Neural progenitor cell (in vitro differentiated cells): ENCODE measurements at places on chromosomes 1 and 21.

DNA sequence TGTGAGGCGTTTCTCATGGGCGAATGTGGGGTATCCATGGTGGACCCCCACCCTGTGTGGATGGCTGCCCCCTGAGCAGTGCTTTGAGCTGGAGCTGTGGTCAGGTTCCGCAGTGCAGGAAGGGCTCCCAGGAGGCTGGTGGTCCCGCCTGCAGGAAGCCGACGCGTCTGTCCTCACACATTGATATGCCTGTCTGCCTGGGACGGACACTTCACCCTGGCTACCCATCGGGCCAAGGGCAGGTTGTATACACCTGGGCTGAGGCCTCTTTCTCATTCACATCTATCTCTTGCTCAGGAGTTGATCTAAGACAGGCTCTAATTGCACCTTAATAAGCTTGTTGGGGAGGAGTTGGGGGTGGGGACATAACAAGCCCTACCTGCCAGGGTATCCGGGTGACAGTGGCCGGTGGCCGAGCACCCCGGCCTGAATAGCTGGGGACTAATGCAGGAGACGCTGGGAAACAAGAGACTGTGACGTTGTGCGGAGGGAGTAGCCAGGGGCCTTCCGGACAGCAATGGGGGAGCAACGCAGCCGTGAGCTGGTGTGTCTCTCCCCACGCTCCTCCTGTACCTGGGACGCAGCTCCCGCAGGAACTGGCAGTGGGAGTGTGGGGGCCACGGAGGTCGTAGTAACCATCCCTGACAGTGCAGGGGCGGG, 21.7 kb downstream of the PDXK start:
- no peak overlapping the region for H3K4me3 ChIP-seq
- no peaks in the 10 kb centered on the region for H3K36me3 ChIP-seq
- H3K27me3 ChIP-seq = no peaks in the 10 kb centered on the region
- peak overlapping the region; percentile 53 for H3K27ac ChIP-seq

- H3K36me3 ChIP-seq = peaks cover 4% of the 10 kb centered on the region
Observed at GRCh38 chr1:151294742-151295462, 12.8 kb downstream of the ZNF687 start.

DNA sequence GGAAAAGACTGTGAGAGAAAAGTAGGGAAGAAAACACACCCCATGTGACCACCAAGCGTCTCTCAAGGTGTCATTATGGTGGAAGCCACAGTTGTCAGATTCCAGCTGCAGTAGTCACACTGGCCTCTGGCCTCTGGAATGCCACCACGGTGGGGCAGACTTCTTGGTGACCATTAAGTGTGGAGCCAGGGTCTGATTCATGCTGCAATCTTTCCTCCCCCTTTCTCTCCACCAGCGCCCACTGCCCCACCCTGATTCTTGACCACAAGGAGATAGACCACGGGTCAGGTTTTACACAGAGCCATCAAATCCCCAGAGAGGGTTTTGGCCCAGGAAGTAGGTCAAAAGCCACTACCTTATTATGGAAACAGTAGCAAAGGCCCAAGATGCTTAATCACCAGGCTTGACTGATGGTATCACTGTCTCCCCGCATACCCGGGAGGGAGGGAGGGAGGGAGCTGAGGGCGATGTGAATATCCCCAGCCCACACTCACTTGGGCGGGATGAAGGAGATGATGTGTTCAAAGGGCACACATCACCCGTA, 52.7 kb upstream of the GRHL3 start:
- no peaks in the 10 kb centered on the region for H3K4me1 ChIP-seq
- H3K36me3 ChIP-seq = no peaks in the 10 kb centered on the region
- H3K27ac ChIP-seq = no peak overlapping the region
- no peaks in the 10 kb centered on the region for H3K27me3 ChIP-seq

DNA sequence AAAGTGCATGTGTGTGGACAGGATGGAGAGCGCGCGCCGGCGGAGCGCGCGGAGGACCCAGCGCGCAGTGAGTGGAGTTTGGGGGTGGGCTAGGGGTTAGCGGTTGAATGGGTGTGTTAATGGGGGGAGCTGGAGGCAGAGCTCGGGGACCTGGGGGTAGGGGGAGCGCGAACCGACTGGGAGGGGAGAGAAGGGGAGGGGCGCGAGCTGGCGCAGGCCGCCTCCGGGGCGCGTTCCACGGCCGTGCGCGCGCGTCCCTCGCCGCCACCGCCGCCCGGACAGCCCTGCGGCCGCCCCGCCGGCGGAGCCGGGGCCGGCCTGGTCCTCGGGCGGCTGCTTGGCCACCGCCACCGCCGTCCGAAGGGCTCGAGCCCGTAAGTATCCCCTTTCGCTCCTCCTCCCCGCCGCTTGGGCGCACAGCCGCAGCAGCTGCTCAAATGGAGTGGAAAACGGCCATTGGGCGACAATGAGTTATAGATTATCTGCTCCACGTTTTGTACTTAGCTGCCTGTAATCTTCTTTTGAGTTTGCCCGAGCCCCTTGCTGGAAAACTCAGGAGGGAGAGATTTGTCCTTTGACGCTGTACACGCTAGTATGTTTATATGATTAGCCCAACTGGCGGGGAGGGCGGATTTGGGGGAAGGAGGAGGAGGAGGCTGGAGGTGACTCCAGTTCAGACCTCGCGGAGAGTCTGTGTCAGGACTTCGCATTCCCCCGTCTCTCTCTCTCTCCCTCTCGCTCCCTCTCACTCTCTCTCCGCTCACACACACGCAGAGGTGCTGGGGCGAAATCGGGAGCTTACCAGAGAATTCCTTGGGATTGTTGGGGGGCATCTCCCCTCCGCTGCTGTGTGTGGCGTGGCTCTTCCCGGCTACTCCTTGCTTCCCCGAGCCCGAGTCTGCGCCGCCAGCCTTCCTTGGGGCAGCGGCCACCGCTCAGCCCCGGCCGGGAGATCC, at the start of gene ADGRL2:
ADGRL2 (plus strand) TSS at position 240 of the 956 bp plus-strand sequence. CDS start 36,051 bp downstream, outside the sequence.
- H3K4me1 ChIP-seq = peaks cover 43% of the 10 kb centered on the region
- H3K27me3 ChIP-seq = no peaks in the 10 kb centered on the region
- DNase-seq = peak; percentile 94
- H3K36me3 ChIP-seq = no peaks in the 10 kb centered on the region

DNA sequence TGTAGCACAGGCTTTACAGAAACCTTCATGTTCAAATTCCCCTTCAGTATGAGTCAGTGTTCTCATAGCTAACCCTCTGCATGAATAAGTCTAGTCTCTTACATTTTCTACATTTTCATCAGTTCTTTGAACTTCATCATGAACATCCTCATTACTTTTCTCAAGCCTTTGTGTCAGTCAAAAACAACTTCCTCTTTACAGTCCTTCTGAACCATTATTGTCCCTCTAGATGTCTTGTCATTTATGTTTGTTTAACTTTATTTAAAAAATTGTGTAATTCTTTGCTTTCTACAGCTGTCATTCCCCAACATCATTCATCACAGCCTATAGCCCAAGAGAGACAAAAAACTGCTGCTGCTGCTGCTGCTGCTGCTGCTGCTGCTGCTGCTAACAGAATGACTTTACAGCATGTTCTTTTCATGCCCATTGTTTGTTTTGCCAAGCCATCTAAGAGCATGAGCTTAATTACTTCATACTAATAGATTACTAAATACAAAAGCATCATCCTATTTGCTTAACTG, 133.1 kb downstream of the LRRC40 start:
- no peaks in the 10 kb centered on the region for H3K4me1 ChIP-seq
- peaks cover 5% of the 10 kb centered on the region for H3K27me3 ChIP-seq
- peak; percentile 64 for DNase-seq
- H3K36me3 ChIP-seq = no peaks in the 10 kb centered on the region
- no peak overlapping the region for H3K4me3 ChIP-seq

DNA sequence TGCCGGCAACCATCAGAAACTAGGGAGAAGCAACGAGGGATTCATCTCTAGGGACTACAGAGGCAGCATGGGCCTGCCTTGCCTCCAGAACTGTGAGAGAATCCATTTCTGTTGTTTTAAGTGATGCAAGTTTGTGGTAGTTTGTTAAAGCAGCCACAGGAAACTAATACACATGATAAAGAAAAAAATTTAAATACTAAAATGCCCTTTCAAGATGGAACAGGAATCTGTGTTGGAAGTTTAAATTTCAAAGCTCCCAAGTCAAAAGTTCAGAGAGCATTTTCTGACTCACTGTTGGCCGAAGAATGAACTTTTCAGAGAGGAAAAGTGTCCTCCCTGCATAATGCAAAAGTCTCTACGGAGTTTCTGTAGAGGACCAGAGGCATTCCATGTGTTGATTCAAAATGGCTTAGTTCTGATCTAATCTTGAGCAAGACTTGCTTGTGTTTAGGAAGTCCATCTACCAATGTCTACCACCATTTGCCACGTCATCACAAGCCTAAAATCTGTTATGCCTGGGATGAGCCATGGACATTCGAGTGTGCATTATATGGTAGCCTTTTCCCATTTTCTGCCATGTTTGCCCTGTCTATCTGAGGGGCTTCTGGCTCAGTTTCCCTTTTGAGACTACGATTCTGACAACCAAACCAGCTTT, 22.4 kb upstream of the ARHGAP29 start:
- no peaks in the 10 kb centered on the region for H3K36me3 ChIP-seq
- DNase-seq = no peak
- no peak overlapping the region for H3K4me3 ChIP-seq
- H3K4me1 ChIP-seq = no peaks in the 10 kb centered on the region
- H3K27me3 ChIP-seq = peaks cover 70% of the 10 kb centered on the region

GRCh38 chr21:36722370-36723368, 23.8 kb downstream of the SIM2 start:
- DNase-seq = no peak
- H3K4me1 ChIP-seq = peaks cover 4% of the 10 kb centered on the region
- H3K27me3 ChIP-seq = peaks cover 9% of the 10 kb centered on the region
- no peak overlapping the region for H3K4me3 ChIP-seq
- H3K27ac ChIP-seq = no peak overlapping the region
- no peaks in the 10 kb centered on the region for H3K36me3 ChIP-seq

DNA sequence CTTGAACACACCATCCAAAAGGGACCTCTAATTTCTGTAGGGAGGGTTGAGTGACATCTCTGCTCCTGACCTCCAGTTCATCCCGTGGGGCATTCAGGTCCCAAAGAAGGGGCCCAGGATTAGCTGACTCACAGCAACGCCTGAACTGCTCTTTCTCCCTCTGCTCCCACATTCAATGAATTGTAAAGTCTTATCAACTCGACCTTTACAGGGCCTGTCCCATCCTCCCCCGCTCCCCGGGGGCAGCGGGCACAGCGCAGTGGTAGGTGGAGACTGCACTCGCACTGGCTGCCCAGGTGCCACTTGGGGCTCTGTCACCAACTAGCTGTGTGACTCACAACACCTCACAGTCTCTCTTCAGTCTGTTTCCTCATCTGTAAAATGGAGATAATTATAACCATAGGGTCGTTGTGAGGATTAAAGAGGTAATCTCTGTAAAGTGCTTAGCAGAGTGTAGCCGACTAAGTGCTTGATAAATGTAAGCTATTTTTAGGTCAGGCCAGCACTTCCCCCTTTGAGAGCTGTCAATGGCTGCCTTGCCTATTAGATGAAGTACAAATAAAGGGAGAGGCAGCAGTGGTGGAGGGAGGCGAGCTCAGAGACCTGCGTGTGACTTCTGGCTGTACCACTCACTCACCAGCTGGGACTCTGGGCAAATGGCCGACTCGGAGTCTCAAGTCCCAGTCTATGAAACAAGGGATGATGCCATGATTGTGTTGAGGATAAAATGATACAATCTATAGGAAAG, 637 bp upstream of the MYBPHL start:
- peak overlapping the region; percentile 9 for H3K27ac ChIP-seq
- H3K36me3 ChIP-seq = no peaks in the 10 kb centered on the region
- no peak overlapping the region for H3K4me3 ChIP-seq

DNA sequence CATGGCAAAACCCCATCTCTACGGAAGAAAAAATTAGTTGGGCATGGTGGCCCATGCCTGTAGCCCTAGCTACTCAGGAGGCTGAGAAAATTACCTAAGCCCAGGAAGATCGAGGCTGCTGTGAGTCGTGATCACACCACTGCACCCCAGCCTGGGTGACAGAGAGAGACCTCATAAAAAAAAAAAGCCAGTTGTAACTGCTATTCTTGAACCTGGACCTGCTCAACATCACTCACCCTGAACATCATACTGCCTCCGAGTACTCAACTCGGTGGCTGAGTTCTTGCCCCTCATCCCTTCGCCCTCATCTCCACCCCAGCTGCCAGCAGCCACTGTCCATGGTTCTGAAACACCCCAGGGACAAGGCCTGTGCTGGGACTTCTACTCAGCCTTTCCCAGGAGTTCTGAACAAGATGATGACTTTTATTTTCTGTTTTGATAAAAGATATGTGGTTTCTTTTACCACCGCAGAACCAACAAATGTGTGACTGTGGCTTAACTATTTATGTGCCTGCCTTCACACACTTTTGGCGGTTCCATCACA, 5.4 kb upstream of the DISP3 start:
- H3K27me3 ChIP-seq = peaks cover 37% of the 10 kb centered on the region
- H3K36me3 ChIP-seq = no peaks in the 10 kb centered on the region
- H3K4me1 ChIP-seq = no peaks in the 10 kb centered on the region
- H3K27ac ChIP-seq = no peak overlapping the region
- peak; percentile 85 for DNase-seq
- H3K4me3 ChIP-seq = no peak overlapping the region

DNA sequence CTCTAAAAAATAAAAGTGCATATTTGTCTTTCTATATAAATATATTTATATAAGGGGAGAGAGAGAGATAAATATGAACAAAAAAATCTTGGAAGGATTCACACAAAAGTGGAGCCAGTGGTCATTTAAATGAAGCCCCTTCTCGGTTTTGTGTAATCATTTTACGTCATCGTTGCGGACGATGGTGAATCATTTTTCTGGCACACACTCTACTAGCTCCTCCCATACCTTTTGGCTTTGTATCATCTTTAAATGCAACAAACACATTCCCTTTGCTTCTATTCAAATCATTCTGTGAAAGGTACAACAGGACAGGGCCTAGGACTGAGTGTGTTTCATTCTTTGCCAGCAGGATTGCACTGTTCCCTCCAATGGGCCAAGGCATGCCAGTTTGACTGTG, 186.8 kb downstream of the TGFB2 start:
- no peak for DNase-seq
- no peaks in the 10 kb centered on the region for H3K4me1 ChIP-seq
- H3K27me3 ChIP-seq = no peaks in the 10 kb centered on the region
- H3K36me3 ChIP-seq = no peaks in the 10 kb centered on the region
- no peak overlapping the region for H3K4me3 ChIP-seq
- H3K27ac ChIP-seq = no peak overlapping the region

- no peak overlapping the region for H3K4me3 ChIP-seq
- no peaks in the 10 kb centered on the region for H3K27me3 ChIP-seq
- DNase-seq = no peak
- no peaks in the 10 kb centered on the region for H3K36me3 ChIP-seq
- no peak overlapping the region for H3K27ac ChIP-seq
Observed at GRCh38 chr1:175834597-175834996, 91.2 kb upstream of the TNR start.

DNA sequence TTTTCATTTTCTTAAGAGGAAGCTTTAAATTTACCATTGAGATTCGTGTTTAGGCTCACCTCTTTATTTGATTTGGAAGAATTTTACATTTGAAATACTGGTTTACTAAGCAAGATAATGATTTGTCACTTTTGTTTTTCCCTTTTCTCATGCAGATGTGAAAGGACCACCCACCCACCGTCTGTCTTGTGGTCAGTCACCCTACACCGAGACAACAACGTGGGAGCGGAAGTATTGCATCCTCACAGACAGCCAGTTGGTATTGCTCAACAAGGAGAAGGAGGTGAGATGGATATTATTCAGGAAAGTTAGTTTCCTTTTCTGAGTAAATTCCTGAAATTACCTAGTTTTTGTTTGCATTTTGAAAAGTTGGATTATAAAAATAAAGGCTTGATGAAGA, 189.5 kb downstream of the RASAL2 start:
- H3K4me3 ChIP-seq = no peak overlapping the region
- no peaks in the 10 kb centered on the region for H3K27me3 ChIP-seq
- no peak overlapping the region for H3K27ac ChIP-seq
- peak; percentile 15 for DNase-seq

- no peak overlapping the region for H3K27ac ChIP-seq
- DNase-seq = no peak
- H3K4me3 ChIP-seq = no peak overlapping the region
- no peaks in the 10 kb centered on the region for H3K27me3 ChIP-seq
- H3K4me1 ChIP-seq = no peaks in the 10 kb centered on the region
- H3K36me3 ChIP-seq = no peaks in the 10 kb centered on the region
Observed at GRCh38 chr21:37558676-37559211, 192.2 kb downstream of the DYRK1A start.
